ENCODE measurements at places on chromosomes 1 and 21. TPM values are rescaled to one million over a fixed set of nuclear protein-coding genes. Genes with fewer than 3 reads are reported as not detected.

TNN gene
- not detected for polyA plus RNA-seq

GRCh38 chr1:21550866-21551475 is 41.7 kb downstream of the ALPL start:
- H3K4me3 ChIP-seq: no peak overlapping the region
- no peaks in the 10 kb centered on the region for H3K36me3 ChIP-seq
- H3K27me3 ChIP-seq: peaks cover 7% of the 10 kb centered on the region
- H3K4me1 ChIP-seq: peaks cover 5% of the 10 kb centered on the region
- no peak for DNase-seq
- no peak overlapping the region for H3K27ac ChIP-seq

EFCAB14 gene
- polyA plus RNA-seq: 20.3 TPM

- no peaks in the 10 kb centered on the region for H3K4me1 ChIP-seq
- no peak overlapping the region for H3K27ac ChIP-seq
- DNase-seq: no peak
- H3K36me3 ChIP-seq: no peaks in the 10 kb centered on the region
- H3K4me3 ChIP-seq: no peak overlapping the region
Measured at GRCh38 chr1:238660849-238661248, 725.5 kb upstream of the CHRM3 start.
